ENCODE measurements at places on chromosomes 6 and 20.

DNA sequence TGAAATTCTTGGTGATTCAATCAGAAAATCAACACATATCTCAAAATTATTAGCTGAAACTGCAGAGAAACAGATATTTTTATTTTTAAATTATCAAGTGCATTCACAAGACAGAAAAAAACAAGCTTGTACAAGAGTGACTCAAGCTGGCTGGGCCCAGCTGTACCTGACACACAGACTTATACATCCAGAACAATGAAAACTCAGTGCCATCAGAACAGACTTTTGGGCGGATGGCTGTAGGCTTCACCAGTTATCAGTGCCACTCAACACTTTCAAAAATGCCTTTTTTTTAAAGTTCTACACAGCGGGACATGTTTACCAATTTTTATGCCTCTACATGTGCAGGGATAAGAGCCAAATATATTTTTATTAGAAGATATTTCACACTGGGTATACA is 102.8 kb downstream of the MYB start:
- DNase-seq = no peak

GRCh38 chr6:134468633-134469032 is 150.7 kb upstream of the SGK1 start:
- no peak for DNase-seq

- DNase-seq = no peak
Measured at GRCh38 chr6:169396554-169397163, 143.0 kb upstream of the THBS2 start.

GRCh38 chr6:21265034-21265729 is 328.4 kb upstream of the SOX4 start:
- DNase-seq = no peak

- DNase-seq = no peak
Measured at GRCh38 chr6:81749707-81750106, 2.8 kb downstream of the TENT5A start.

DNA sequence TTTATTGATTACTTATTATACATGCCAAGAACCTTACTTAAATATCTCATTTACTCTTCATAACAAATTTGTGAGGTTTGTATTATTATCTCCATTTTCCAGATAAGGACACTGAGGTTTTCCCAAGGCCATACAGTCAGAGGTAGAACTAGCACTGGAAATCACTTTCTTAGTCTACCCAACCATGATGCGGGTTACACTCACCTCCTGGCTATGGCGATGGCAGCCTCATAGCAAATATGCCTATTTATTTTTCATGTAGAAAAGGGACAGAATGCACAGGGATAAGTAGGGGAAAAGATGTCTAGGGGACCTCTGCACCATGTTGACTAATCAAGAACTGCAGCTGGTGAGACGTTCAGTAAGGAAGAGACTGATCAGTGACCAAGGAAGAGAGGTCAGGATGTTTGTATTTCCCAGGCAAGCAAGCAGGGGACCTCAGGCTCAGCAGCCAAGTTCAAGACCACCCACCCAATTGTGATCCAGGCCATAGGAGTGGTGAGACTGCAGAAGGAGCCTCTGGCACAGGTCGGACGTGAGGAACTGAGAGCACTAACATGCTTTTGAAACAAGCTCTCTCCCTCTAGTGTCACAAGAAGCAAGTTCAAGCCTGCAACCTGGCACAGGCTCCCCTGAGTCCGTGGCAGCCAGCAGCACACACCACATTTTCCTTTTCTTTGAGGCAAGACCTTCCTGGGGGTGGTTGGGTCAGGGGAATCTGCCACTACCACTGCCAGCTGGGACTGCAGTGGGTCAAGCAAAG is 97.8 kb downstream of the GMPR start:
- no peak for DNase-seq

GRCh38 chr20:18019068-18019467 is 38.6 kb downstream of the OVOL2 start:
- no peak for DNase-seq

- no peak for DNase-seq
Measured at GRCh38 chr20:23165307-23165750, 79.2 kb upstream of the CD93 start.

- DNase-seq = no peak
Measured at GRCh38 chr20:61052195-61052750, 199.8 kb upstream of the CDH4 start.

DNA sequence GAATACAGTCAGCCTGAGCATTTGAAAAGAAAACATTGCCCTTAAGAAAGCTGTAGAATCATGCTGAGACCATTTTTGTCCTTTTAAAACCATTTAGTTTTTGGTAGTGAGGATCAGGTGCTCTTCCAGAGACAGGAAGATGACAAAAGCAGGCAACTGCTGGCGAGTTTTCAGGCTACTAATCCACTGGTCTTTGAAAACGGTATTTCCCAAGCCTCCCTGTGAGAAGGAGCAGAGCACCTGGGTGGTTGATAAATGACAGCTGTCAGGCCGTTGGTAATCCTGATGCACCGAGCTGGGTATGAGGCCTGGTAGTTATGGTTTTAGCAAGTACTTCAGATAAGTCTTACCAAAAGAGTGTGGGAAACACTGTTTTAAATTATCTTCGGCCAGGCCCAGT is 10.1 kb upstream of the SEC63 start:
- no peak for DNase-seq

DNA sequence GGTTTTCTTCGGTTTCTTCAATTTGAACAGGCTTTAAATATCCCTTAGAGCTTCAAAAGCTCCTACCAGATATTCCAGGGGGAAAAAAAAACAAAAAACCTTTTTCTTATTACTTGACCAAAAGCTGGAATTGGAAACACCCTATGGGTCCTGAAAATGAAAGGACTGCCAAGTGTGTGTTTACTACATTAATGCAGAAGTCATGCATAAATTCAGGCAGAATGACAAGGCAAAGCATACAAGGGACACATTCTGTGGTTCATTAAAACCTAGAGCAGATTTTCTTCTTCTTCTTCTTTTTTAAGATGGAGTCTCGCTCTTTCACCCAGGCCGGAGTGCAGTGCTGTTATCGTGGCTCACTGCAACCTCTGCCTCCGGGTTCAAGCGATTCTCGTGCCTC is 119.1 kb downstream of the GMDS start:
- no peak for DNase-seq

DNA sequence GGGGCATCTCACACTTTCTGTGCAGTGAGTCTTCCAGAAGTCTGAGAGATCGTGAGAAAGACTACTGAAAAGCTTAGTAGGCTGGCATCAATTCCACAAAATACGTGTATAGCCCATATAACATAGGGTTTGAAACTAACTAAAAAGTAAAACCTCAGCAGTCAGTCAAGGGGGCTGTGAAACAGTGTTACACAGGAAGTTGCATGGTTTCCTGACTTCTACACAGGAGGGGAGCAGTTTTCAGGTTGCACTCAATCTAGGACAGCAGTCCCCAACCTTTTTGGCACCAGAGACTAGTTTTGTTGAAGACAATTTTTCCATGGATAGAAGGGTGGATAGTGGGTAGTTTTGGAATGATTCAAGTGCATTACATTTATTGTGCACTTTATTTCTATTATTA is 4.7 kb upstream of the LY86 start:
- peak; percentile 27 for DNase-seq

DNA sequence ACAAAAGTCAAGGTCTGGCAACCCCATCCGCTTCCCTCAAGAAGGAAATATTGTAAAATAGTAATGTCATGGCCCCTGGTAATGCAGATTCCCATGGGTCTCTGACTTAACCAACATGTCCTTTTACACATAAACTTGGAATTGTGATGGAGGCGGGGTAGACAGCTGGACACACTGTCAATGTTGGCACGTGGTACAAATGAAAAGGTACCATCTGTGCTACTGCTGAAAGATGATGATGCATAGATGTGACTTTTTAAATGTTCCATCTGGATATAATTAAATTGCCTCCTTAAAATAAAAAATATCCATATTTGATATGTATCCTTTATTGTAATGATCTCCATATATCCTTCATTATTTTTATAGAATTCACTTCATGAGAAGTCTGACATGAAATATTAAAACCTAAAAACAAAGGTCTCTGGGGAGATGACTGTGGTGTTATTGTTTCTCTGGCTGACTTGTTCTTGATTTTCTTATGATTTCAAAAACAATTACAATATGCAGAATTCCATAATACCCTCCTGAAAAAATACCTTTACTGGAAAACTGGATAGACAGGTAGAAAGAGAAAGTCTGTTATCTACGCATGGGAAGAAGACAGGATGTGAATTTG is 104.5 kb downstream of the MKKS start:
- no peak for DNase-seq

DNA sequence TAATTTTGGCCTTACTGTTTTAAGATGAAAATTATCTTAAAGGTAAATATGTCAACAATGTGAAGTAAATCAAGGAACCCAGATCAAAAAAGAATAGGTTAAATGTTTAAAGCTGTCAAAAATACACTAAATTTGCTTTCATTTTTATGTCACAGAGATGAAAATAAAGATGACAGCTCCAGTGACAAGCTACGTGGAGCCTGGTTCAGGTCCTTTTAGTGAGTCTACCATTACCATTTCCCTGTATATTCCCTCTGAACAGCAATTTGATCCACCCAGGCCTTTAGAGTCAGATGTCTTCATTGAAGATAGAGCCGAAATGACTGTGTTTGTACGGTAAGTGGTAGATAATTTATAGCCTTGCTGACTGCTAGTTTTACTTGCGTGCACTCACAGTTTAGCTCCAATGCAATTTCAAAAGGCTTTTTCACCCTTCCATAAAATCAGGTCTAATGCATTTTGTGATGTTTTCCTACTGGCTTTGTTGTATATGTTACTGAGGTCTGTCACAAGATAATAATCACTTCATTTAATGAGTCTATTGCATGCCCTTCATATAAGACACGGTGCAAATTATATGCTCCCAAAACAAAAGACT is 1.9 kb downstream of the HEBP2 start:
- DNase-seq = no peak

GRCh38 chr20:60046011-60046413 is 87.8 kb downstream of the CDH26 start:
- DNase-seq = no peak

- DNase-seq = no peak
Measured at GRCh38 chr6:43819958-43820357, 49.9 kb downstream of the VEGFA start.

- no peak for DNase-seq
Measured at GRCh38 chr6:27531772-27532459, 59.0 kb upstream of the ZNF184 start.

GRCh38 chr20:53215166-53215565 is 243.0 kb downstream of the TSHZ2 start:
- DNase-seq = no peak

Measured in activated naive CD8-positive, alpha-beta T cell treated with anti-CD3 and anti-CD28 coated beads, Interleukin-2, amount 50 U/mL, for 16 hours (primary cell).